Kidney (tissue), 22 donors: ENCODE measurements at places on chromosomes 12 and 14. TPM values are rescaled to one million over a fixed set of nuclear protein-coding genes. Genes with fewer than 3 reads are reported as not detected.

DNA sequence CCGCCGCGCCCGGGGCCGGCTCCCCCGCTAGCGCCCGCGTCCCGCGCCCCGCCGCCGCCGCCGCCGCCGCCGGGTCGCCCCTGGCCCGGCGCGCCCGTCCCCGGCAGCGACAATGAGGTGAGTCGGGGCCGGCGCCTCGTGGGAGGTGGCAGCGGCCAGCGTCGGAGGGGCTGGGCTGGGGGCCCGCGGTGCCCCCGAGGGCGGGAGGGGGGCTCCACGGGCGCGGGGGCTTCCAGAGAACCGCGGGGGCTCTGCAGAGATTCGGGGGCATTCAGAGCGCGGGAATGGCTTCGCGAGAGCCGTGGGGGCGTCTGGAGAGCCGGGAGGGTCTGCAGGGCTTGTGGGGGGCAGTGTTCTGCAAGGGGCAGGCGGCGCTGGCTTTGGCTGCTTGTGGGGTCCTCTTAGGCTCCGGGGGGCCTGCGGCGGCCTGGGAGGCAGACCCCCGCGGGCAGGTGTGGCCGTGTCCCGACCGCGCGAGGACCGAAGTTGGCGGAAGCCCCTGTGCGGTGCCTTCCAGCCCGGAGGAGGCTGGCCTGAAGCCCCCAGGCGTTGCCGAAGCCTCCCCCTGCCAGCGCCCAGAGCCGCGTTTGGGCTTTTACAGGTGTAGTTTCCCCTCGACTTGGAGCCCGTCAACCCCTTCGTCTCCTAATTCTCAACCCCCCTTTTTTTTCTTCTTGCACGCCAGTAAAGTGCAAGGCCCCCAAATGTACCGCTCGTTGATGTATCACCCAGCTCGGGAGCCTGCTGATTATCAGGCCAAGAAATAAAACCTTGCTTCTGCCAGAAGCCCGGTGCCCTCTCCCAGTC, 93.1 kb upstream of the EVL start:
- DNase-seq = peak; percentile 44

GRCh38 chr14:97851428-97851995, 1054.3 kb downstream of the VRK1 start:
- DNase-seq = no peak

The RHOJ gene
- 20.0 TPM for total RNA-seq

DNA sequence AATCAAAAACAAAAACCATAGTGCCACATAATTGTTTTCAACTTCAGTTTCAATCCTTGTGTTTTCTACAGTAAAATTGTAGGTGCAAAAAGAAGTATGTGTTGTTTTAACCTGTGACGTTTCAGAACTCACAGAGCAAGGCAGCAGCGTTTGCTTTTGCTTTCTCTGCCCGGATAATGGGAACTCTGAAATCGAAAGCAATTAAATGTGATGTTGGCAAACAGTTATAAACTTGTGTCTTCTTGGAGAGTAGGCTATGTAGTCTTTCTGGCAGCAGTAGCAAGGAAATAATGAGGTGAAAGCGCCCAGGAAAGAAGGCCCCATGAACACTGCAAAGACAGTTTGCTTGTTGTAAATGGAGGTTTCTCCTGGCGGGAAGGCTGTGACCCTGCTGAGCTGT, 39.1 kb downstream of the FNTB start:
- DNase-seq = no peak

DNA sequence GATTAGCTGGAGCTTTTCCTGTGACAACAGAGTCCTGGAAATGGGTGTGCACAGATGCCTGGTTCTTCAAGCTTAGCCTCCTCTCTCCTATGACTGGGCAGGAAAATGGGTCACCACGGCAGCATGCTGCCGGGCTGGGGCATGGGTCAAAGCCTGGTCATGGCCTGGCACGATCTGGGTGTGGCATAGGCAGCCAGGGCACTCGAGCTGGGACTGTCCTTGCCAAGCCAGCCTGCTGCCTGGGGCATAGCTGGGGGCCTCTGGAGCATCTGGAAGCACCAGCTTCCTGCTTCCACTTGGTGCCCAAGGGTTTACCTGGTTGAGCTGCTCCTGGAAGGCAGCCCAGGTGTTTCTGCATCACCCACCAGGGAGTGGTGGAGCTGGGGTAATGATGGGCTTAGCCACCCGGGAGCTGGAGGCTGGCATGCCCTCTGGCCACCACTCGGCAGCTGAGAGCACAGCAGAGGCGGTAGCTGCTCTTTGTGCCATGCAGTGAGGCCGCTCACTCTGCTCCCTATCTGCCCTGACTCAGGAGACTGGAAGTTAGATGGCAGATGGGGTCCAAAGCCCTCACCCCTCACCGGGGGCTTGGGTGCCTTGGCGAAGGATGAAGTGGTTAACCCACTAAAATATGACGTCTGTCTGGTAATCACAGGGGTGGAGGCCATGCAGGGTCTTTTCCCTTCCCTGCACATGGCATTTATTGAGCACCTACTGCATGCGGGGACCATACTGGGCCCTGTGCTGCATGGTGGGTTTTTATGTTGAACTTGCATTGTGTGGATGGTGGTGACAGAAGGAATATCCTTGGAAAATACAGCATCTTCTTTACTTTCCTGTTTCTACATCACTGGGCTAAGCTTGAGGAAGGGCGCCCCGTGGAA, 1.7 kb downstream of the OTUB2 start:
- no peak for DNase-seq

- DNase-seq = no peak
These were observed 158.8 kb upstream of the PRMT8 start for GRCh38 chr12:3332188-3332587.

The IFNG gene
- not detected for total RNA-seq

- no peak for DNase-seq
These were observed 137.6 kb upstream of the PPFIA2 start for GRCh38 chr12:81896771-81897170.

The ASCL1 gene
- not detected for total RNA-seq

The TAS2R10 gene
- 0.82 TPM for total RNA-seq

GRCh38 chr12:103456006-103456405, 39.8 kb downstream of the C12orf42 start:
- DNase-seq = no peak

GRCh38 chr14:45807178-45807899, 554.3 kb upstream of the MIS18BP1 start:
- no peak for DNase-seq

The B4GALNT1 gene
- 2.0 TPM for total RNA-seq

DNA sequence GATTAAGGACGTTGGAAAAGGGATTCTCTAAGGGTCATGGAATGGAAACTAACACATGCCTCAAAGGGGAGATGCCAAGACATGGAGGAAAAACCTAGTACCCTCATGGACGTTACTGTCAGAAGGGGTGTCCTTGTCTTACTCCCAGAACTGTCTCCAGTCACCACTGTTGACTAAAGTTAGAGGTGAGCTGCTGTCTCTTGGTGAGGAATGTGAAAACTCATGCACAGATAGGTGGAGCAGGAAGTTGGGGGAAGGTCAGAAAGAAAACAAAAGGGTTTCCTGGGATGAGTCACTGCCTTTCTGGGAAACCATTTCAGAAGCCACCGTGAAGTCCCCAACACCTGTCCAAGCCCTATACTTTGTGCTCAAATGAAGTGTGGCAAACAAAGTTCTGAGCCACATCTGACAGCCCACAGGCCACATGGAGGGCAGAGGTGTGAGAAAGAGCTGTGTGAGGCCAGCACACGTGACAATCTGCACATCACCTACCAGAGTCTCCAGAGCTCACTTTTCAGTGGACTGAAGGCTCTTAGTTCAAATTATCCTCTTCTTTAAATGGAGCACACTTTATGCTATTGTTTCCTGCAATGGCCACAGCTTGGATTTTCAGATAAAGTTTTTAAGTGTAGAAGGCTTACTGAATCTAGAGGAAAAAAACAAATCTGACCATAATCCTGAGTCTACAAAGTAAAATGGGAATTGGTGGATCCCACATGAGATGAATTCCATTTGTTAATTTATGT, 92.9 kb upstream of the EGLN3 start:
- DNase-seq = no peak
